Activated T-helper 9 cell treated with anti-CD3 and anti-CD28 coated beads, Interleukin-2, amount 50 U/mL, for 16 hours (primary cell): ENCODE measurements at places on chromosomes 4 and X.

- DNase-seq, result no peak
These were observed 47.6 kb upstream of the DRP2 start for GRCh38 chrX:101171883-101172400.

GRCh38 chr4:6271206-6271605 lies 1.6 kb downstream of the WFS1 start:
- DNase-seq, result no peak

DNA sequence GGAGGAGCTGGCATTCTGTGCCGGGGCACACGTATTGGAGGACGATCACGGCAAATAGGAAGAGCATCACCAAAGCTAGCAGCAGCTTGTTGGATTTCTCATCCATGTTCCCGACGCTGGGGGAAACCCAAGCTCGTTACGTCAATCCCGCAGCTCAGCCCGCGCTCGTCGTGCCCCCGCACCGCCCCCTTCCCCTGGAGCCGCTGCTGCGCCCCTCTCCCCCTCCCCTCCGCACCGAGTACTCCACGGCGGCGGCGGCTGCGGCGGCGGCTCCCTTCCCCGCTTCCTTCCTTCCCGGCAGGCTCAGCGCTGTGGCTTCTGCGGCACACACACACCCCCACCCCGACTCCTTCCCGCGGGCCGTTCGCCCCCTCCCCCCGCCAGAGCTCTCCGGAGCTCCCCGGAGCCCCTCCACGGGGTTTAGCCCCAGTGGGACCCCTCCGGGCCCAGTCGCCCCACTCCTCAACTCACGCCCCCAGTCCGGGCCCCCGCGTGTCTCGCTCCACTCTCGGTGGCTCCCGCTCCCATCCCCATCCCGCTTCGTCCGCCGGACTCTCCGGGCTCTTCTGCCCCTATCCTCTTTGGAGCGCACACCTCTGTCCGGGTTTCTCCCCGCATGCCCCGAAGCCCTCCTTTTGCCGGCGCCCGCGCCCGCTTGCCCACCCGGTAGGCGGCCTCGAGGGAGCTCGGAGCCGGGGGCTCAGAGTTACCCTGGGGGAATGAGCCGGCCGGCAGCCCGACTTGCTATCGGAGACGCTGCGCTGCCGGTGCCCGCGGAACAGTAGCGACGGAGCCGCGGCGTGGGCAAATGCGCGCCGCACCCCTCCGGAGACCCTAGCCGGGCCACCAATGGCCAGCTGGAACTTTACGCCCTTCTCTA lies 978 bp downstream of the HS6ST2 start:
- no peak for DNase-seq

- no peak for DNase-seq
These were observed 206.6 kb upstream of the ITM2A start for GRCh38 chrX:79573760-79574159.

DNA sequence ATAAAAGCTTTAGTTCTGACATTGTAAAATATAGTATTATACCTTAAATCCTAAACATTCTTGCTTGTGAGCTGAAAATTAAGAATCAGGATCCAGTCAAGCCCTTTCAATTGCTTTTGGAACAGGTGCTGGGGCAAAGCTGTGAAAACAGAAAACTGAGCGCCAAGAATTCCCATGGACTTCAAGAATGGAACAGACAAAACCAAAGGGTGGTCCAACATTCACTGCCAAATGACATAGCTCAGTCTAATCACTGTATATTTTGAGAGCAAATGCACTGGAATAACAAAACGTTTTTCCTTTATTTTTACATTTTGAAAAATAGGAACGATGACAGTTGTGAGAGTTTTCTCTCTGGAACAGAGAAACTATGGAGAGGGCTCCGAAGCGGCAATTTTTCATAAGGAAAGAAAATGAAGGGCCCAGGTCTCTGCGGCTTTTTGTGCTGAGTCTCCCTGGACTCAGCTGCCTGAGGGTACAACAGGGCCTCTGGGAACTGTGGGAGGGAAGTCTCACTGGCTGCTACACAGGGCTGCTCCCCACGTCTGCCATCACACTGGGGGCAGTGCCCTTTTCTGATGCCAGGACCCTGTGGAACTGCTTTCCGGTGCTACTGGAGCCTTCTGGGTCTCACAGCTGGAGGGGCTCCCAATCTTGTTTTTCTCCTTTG lies 56.0 kb upstream of the BMPR1B start:
- DNase-seq, result no peak

- no peak for DNase-seq
These were observed 3.7 kb downstream of the ADD1 start for GRCh38 chr4:2847302-2847871.

DNA sequence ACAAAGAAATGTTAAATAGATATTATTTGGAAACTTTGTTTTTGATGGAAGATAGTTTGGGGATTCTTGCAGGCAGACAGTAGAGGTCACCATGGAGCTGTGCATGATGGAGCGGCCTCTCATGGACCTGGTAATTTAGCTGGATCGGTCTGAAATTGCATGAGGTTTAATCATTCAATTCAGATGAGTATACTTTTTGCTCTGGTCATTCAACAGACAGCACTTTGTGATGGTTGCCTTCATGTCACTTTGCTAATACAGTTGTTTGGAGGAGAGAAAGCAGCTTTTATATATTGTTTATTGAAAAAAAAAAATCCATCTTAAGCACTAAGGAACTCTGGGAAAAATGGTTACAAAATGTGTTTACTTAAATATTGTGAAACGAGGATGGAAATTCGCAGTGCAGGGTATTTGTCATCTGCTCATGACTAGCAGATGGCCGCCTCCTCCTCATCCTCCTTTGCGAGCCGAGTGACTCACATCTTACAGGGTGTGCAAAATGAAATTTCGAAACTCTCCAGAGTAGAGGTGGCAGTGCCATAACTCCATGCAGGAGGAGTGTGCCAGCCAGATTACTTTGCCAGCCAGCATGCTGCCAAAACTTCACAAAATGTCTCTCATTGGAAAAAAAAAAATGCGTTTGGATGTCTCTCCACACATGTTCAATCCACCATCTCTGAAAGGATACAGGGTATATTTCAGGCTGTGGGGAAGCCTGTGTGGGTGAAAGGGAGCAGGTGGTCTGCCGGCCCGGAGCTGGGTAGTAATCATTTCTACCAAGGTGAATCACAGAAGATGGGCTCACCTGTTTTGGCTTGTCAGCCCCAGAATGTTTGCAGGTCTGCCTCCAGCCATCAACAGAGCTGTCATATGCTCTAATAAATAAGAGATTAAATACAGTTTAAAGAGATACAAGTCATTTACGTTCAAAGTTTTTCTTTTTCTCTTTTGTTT lies 314.9 kb upstream of the DIPK2B start:
- DNase-seq, result peak; percentile 9

DNA sequence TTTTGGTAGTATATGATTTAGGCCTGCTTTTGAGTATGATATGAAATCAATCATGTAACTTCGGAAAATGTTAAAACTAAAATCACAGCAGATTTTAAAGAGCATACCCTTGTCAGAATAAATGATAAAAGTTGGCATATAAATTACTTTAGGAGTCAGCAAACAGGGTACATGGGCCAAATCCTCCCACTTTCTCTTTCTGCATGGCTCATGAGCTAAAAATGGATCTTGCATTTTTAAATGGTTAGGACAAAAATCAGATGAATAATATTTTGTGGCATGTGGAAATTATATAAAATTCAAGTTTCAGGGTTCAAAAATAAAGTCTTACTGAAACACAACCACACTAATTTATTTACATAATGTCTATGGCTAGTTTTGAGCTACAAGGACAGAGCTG lies 214.9 kb downstream of the GASK1B start:
- no peak for DNase-seq
